ENCODE measurements at places on chromosomes 5 and 9.

GRCh38 chr9:137222190-137223077, at the start of gene RNF208:
Gene RNF208 (minus strand): TSS chr9:137222240. CDS start chr9:137221212, 1,028 bp downstream.
- no peak for DNase-seq

DNA sequence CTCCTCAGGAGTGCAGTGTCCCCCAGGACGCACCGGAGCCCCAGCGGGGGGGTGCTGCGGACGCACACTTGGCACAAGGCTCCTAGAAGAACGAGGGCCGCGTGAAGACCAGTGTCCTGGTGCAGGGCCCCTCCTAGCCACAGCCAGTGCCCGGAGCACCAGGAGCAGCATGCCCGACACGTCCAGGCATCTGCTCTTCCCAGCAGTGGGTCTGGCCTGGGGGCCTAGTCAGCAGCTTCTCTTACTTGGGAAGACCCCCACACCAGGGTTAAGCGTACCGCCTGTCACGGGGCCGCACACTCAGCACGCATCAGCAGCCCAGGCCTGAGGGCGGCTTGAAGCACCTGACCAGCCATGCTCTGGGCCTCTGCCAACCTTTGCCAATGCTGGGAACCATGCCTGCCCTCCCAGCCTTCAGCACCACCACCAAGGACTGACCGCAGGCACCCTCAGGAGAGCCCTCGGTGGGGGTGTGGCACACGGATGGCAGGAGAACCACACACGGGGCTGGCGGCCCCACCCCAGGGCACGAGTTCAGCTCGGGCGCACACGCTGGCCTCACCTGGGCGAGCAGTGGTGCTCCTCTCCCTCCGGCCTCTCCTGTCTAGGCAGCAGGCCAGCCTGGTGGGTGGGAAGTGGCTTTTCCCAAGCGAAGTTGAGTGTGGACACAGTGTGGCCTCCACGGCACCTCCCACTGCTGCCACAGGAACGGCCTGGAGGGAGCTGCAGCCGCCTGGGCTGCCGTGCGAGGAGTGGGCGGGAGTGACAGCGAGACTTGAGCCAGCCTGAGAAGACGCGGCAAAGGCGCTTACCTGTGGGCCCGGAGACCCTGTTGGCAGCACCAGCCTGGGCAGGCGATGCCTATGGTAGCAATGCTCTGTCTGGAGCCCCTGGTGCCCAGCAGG, 12.0 kb upstream of the AJM1 start:
- no peak for DNase-seq

- no peak for DNase-seq
These were observed 480 bp downstream of the LMNB1 start for GRCh38 chr5:126777257-126777974.

GRCh38 chr5:172466062-172466461, 11.7 kb upstream of the SH3PXD2B start:
- DNase-seq, result no peak

DNA sequence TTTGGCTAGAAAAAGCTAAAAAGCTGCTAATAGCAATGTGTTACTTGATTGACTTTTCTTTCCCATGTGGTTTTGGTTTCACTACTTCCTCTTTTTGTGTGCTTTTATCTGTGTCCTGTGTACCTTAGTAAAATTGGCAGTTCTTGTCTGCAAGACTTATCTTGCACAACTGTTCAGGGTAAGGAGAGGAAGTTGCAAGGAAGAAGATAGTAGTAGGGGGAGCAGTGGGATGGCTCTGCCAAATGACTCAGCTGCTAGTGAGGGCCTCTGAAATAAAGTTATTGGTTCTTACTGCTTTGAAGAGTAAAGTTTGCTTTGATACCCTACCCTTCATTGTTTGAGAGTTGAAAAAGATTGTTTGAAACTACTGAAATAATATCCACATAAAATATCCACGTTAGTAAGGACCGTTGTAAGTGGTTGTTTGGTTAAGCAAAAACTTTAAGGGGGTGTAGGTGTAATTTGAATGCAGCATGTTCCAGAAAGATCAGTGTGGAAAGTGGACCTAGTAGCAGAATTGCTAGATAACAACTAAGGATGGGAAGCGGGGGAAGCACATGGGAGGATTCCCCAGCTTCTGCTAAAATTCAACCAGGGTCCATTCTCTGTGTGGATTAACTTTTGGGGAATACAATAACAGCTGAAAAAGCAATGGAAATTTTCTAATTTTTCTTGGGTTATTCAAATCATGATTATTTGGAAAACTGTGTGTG, 123.5 kb downstream of the SCAMP1 start:
- no peak for DNase-seq

GRCh38 chr9:115883467-115884329, 269.9 kb upstream of the PAPPA start:
- no peak for DNase-seq

DNA sequence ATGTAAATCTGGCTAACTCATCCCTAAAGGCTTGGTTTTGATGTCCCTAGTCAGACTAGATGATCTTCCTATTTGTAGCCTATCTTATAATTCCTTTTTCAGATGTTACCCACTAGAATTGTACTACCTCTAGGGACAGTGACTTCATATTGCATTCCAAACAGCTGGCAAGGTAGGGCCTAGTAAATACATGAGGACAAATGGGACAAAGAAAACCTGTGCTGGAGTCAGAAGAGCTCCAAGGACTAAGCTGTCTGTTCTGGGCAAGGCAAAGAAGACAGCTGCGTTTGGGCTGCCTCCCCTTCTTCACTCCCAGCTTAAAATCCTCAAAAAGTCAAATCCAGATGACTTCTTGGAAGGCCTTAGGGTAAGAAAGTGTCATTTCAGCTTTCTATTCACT, 10.0 kb downstream of the DMXL1 start:
- DNase-seq, result no peak

GRCh38 chr9:115106001-115106400, 12.0 kb downstream of the TNC start:
- DNase-seq, result no peak

DNA sequence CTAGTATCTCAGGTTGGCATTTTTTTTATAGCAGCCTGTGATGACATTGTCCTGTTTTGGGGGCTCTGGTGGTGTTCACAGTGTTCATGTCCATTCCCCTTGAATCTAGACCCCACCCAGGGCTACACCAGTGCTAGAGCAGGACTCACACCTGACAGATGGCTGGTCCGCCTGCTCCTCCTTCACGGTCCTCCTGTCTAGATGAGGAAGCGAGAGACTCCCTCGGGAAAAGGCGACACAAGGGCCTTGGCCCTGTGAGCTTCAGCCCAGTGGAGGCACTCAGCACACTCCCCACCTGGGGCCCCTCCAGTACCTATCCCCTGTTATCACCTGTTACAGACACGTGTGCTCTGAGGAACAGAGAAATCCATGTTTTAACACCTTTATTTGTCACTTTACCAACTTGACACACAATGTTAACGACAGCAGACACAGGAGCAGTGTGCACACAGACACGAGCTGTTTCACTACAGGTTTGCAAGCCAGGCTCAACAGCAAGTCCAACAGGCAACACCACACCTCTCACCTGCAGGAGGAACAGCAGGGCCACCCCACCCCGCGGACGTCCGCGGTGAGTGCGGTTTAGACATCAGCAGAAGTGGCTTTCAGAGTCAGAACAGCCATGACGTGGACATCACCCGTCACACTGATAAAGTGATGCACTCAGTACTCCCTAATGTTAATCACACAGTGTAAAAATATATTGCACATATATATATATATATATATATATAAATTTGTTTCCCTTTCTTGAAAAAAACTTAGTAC, 33.5 kb downstream of the TPPP start:
- no peak for DNase-seq

DNA sequence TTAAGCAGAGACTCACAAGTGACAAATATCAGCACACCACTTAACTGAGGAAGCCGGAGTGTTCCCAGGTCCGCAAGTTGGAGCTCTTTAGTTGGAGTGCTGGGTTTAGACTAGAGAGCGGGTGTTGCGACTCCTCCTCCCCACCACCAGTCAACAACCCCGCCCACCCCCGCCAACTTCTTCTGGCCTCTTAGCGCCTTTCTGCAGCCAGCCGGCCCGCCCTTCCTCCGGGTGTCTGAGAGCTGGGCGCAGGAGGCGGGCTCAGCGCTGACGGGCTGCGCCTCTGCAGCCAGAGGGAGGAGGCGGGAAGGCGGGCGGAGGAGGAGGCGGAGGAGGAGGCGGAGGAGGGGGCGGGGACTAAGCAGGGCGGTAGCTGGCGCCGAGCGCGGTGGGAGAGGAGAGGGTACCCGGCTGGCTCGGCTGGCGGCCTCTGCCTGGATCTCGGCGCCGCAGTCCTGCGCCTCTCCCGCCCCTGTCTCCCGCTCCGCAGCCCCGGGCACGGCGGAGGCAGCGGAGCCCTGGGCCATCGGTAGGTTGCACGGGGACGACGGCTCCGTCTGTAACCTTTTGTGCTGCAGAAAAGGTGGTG, at the start of gene MACIR:
Gene MACIR (plus strand): TSS at position 396 of the 589 bp plus-strand sequence. CDS start 17,157 bp downstream, outside the sequence.
- DNase-seq, result peak; percentile 90

DNA sequence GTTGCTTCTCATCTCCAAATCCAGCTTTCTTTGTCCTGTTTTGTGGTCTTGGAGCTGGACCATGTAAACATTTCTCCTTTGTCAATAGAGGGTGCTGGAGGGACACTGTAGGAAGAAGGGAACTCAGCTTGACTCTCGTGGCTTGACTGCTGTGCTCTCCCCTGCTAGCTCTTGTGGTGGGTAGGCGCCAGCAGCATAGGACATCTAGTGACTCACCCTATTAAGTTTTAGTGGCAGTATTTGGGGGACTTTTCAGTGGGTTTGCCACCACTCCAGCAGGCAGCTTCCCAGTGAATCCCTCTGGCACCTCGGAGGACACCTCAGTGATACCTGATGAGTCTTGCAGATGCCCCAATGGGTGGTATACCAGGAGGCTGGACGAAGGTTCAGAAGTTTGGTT, 97.8 kb downstream of the TSSK1B start:
- DNase-seq, result no peak

DNA sequence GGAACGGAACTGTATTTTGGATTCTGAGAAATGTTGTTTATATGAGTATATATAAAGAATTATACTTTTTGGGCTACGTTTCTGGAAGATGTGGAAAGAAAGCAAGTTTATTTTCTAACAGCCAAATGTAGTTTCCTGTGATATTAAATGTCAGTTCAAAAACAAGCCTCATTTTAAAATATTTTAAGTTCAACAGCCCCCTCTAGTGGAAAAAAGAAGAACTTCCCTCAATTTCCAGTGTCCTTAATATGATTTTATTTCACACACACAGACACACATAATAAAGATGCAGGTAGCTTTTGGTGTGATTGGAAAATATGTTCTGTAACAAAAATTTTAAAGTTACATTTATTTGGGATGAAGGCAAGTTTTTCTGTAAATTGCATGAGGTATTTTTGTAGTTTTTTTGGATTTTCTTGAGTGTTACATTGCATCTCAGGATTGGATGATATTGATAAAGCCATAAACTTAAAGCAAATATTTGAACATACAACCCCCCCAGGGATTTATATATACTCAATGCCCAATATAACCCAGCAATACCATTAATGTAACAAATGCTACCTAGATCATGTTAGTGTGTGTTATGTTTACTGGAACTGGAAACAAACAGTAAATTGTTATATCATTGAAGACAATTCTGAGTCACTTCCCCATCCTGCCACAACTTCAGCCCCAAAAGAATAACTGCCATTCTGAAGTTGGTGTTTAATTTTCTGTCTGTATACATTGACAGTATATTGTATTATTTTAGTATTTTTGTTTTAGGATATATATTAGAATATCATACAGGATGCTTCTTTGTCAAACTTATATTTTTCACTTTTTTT, 54.0 kb downstream of the CCDC171 start:
- no peak for DNase-seq

DNA sequence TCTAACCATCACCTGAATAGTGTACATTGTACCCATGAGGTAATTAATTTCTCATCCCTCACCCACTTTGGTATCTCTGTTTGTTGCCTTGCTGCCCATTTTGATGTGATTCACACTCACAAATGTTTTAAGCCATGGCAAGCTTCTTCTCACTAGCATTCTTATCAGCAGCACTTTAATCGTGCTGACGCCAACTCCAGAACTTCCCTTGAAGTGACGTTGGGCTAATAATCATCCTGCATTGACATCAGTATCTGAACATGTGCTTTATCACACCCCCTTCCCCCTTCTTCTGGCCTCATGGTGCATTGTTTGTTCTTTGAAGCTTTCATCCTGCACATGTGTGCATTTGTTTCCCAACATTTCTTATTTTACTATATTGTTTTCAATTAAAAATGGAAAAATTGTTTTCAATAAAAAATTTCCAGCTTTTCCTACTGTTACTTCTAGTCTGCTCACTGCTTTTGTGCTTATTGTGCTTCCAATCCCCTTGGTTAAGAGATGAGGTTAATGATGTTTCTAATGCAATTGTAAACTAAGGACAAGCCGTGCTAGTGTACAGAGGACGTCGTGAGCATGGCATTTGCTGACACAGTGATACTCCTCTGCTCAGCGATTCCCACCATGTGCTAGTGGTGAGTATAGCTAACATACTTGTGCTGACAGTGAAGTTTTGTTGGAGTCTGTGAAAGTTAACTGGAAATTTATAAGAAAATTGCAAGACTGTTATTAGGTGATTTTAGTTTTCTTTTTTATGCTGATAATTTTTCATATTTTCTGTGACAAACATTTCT, 238.5 kb downstream of the KDM4C start:
- DNase-seq, result no peak

- DNase-seq, result no peak
These were observed 88.9 kb upstream of the PLPPR1 start for GRCh38 chr9:100939636-100940035.

- DNase-seq, result no peak
These were observed 46.0 kb downstream of the ADAMTS19 start for GRCh38 chr5:129506086-129506485.

- no peak for DNase-seq
These were observed 341.1 kb downstream of the ASTN2 start for GRCh38 chr9:117073539-117074341.

DNA sequence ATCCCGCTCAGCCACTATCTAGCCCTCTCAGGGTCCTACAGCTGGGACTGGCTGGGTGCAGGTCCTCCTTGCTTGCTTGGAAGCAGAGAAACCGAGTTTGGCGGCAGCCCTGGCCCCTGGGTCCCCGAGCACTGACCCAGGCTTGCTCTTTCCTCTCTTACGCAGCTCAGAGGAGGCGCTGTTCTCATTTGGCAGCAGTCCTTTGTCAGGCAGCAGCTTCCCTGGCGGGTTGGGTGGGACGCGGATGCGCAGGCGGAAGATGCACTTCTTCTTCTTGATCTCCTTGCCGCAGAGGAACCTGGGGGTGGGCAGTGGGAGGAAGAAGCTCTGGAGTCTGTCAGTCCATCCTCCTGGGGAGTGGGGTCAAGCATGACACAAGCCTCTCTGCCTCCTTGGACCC, 14.5 kb downstream of the PHF19 start:
- no peak for DNase-seq

DNA sequence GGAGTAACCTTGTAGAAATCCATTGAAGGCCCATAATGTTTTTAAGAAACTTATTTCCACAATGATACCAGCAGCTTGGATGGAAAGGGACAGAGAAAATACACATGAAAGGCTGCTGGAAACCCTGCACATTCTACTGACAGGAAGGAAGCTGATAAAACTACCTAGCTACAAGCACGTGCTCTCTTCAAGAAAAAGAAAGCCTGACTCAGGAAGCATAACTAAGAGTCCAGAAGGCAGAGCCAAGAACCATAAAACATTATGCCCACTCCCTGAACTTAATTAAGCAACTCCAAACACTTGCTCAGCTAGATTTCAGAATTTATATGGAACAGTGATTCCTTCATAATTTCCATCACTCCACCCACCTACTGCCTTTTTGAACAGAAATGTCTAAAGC, 430.8 kb downstream of the SEMA5A start:
- DNase-seq, result no peak

- DNase-seq, result no peak
These were observed 12.4 kb upstream of the TMC1 start for GRCh38 chr9:72509053-72509452.

GRCh38 chr9:115686069-115686468, 467.5 kb upstream of the PAPPA start:
- DNase-seq, result no peak
